ENCODE measurements at places on chromosomes 5 and 9.

DNA sequence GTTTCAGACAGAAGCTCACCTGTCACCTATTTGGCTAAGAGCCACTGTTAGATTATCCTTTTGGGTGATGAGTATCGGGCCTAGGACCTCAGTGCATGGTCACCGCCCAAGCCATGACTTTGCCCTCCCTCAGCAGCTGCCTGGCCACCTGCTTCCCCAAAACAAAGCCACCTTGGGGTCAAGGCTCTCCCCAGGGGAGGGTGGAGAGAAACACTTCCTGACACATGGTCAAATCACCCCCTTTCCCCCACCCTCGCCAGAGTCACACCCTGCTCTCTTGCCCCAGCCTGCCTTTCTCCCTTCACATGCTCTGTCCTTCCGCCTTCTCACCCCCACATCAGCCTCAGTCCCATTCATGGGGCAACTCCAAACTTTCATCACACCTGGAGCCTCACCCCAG is 1.7 kb upstream of the HBEGF start:
- DNase-seq, result no peak

DNA sequence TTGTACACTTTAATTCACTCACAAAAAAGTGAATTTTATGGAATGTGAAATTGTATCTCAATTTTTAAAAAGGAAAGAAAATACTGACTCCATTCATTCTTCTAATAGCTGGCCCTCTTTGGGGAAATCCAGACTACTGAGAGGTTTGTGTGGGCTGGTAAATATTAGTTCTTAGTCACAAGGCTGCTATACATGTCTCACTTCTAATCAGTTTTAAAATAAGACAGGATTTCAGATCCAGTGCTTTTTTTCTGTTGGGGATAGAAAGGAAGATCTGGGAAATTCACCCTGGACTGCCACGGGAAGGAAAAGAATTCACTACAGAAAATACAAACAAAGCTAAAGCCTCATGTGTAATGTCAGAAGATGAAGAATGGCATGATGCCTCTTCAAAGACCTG is 32.7 kb upstream of the ADAMTSL1 start:
- DNase-seq, result no peak

DNA sequence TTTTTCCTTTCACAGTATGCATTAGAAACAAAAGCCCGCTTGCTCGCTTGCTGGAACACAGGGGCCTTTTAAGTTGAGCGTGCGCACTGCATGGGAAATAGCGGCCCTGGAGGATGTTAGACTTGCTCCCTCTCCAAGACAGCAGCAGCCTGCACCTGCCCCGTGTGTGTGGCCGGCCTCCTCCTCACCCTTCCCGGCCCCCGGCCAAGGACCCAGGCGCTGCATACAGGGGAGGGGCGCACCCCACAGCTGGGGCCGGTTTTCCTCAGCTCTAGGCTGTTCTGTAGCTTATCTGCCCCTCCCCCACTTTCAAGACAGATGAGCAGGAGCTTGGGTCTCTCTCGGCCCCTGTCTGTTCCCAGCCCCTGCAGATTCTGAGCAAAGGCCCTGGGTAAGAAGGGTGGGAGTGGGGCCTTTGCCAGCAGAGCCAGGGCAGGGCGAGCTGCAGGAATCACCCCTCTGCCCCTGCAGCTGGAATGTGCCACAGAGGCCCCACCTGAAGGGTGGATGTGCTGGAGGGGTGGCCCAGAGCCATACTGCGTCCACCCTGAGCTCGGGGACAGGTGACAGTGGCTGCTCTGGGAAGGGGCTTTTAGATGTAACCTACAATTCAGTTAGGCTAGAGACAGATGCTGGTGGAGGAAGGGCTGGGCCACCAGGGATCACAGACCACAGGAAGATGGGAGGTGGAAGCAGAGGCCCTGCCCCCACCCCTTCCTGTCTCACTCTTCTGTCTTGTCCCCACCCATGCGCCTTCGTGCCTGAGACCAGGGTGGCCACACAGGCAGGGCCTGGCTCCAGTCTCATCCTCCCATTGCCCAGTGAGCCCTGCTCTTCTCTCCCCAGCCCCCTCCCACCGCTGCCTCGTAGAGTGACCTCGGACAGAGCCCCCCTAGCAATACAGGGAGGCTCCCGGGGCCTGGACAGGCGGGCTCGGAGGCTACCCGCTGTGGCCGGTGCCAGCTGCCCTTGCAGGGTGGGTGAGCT is 132.4 kb downstream of the DAB2IP start:
- DNase-seq, result no peak

GRCh38 chr9:94782355-94783101 is 56.0 kb downstream of the AOPEP start:
- DNase-seq, result no peak

GRCh38 chr5:132354381-132355139 is 14.9 kb upstream of the SLC22A5 start:
- no peak for DNase-seq

GRCh38 chr9:3474821-3475220 is 51.0 kb downstream of the RFX3 start:
- DNase-seq, result no peak

DNA sequence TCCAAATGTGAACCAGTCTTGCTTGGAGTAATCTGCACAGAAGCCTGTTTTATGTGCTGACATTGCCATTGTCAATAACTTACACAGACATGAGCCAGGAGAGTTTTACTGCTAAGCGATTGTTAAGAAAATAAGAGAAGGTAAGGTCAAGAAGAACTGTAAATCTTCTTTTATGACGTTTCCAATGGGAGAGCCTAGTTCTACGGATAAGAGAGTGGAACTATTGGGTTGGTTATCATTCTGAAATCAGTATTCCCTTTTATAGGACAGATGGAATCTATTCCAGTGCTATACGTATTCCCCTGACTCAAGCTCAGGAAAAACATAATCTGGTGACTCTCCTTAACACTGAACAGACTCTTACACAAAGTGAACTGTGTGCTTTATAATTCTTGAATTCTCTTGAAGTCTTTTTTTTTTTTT is 137.9 kb upstream of the OTULINL start:
- DNase-seq, result no peak

DNA sequence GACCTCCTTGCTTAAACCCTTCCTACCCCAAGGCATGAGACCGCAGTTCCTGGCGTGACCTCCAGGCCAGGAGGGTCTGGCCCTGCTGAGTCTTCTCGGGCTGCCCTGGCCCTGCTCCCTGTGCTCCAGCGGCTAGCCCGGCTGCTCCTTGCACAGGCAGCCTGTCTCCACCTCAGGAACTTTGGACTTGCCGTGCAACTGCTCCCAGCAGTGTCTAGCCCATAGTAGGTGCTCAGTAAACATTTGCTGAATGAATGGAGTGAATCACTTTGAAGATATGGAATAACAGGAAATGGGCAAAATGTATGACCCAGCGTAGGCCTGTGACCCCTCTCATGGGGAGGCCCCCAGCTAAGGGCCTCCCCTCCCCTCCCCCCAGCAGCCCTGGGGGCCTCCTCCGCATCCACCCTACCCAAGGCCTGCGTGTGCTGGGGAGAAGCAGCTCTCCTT is 127.1 kb downstream of the ZNF354C start:
- no peak for DNase-seq

- no peak for DNase-seq
Measured at GRCh38 chr5:158773161-158773560, 326.6 kb downstream of the EBF1 start.

- no peak for DNase-seq
Measured at GRCh38 chr9:127664678-127665507, 41.9 kb upstream of the CFAP157 start.

GRCh38 chr5:39717176-39717897 is 292.6 kb upstream of the DAB2 start:
- DNase-seq, result no peak

DNA sequence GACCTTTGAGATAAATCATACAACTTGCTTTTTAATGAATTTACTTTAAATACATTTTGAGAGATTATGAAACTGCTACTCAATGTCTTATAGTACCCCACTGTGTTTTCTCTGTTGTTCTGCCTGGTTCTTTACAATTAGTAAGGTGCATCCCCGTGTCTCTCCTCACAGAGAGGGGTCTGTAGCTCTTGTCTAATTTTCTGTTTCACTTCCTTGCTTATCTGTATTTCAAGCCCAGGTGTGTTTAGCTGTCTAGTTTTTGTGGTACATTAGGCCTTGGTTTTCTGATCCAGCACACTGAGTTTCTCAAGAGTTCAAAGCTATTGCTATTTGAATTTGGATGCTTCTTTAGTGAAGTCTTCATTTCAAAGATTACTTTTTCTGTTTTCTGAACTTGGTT is 105.1 kb downstream of the MAST4 start:
- no peak for DNase-seq

DNA sequence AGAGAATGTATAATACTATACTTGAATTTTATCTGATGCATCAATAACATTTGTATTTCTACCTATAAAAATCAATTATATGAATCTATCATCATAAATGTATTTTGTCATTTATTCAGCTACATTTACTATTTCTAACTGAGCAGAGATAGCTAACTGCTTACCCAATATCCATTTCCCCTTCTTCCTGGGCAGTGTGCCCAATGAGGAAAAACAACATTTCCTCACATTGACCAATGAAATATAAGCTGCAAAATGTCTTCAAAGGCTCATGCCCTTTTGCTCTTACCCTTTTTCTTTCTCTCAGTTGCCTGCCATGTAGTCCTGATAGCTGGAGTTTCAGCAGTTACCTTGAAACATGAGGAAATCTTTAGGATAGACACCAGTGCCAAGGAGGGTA is 385.8 kb upstream of the PCSK5 start:
- no peak for DNase-seq

- DNase-seq, result no peak
Measured at GRCh38 chr5:106311230-106311915, 1359.4 kb downstream of the EFNA5 start.

GRCh38 chr5:2732004-2732403 is 19.5 kb downstream of the IRX2 start:
- DNase-seq, result no peak

DNA sequence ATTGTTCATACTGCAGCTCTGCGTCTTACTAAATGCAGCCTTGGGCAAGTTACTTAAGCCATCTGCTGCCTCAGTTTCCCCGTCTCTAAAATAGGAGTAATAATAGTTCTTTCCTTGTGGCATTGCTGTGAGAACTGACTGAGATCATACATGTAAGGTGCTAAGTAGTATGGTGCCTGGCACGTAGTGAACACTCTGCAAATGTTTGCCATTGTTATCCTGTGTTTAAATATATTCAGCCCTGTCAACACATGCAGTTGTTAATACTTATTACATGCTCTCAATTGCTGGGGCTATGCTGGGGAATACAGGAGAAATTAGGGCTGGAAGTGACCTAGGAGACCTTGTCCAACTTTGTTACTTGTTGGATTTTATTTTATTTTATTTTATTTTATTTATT is 105.2 kb upstream of the RAI14 start:
- DNase-seq, result no peak

GRCh38 chr5:87010736-87011135 is 256.9 kb upstream of the RASA1 start:
- no peak for DNase-seq

DNA sequence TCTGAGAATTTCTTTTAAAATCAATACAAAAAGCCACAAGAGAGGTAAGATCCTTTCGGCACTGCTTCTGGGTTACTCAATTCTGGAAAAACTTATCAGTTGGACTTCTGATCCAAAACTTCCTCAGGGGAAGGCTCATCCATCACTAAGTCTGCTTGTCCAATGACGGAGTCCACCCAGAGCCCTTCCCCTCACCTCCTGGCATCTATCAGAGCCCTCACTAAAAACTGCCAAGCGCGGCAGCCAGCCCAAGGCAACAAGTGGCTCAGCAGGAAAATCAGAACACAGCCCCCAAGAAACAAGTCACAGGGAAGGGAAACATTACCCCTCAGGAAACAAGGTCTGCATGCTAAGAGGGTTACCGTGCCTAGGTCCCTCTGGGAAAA is 869 bp upstream of the ESM1 start:
- DNase-seq, result no peak

- DNase-seq, result no peak
Measured at GRCh38 chr5:159564031-159564430, 233.7 kb upstream of the IL12B start.

GRCh38 chr5:130126746-130127145 is 222.5 kb downstream of the CHSY3 start:
- DNase-seq, result no peak

- no peak for DNase-seq
Measured at GRCh38 chr5:138844125-138844461, 31.0 kb downstream of the LRRTM2 start.

- no peak for DNase-seq
Measured at GRCh38 chr5:109335114-109335513, 74.7 kb downstream of the PJA2 start.

DNA sequence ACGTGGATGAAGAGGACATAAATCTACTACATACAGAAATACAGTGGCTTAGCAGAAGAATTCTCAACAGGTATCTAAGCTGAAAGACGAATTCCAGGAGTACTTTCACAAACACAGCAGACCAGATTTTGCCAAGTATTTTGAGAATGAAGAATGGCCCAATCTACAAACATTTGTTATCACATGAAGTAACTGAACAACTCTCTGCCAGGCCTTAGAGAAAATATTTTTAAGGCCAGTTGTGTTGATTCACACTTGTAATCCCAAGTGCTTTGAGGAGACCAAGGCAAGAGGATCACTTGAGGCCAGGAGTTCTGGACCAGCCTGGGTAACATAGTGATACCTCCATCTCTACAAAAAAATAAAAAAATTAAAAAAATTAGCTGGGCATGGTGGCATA is 14.3 kb downstream of the AGTPBP1 start:
- DNase-seq, result no peak

DNA sequence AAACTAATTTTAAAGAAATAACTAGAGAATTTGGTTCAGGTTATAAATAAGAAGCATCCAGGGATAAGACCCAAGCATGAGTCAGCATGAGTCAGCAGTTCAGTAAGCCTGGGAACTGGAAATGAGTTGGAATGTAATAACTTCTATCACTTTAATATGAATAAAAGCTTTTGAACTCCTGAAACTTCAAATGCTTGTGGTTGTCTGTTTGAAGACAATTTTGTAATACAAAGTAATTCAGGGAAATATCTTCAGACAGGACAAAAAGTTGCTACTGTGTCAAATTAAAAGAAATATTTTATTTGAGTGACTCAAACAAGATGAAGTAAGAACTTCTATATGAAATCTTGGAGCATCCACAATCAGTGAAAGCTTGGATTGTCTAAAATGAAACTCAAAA is 331.2 kb upstream of the DAB2 start:
- DNase-seq, result peak; percentile 40

DNA sequence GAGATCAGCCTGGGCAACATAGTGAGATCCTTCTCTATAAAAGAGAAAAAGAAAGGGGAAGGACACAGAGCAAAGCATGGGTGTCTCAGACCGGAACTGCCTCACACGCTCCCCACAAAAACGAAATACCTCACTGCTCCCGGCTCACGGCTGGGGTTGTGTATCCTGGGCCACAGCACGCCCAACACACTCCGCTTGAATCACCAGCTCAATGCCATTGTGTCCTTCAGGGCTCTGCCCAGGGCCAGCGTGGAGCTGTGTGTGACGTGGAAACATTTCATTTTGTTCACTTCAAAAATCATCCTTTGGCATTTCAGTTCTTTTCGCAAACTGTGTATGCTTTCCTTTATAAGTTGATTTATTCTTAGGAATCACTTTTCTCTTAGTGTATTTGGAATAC is 279.5 kb downstream of the IRX1 start:
- no peak for DNase-seq

- no peak for DNase-seq
Measured at GRCh38 chr9:125532812-125533594, 174.0 kb downstream of the MAPKAP1 start.

- DNase-seq, result no peak
Measured at GRCh38 chr5:173792781-173793547, 95.2 kb upstream of the CPEB4 start.
